ENCODE measurements at places on chromosomes 5 and 9. TPM values are rescaled to one million over a fixed set of nuclear protein-coding genes. Genes with fewer than 3 reads are reported as not detected.
A peak's percentile ranks its signal among the peaks of the same experiment; 100 is the strongest.

DNA sequence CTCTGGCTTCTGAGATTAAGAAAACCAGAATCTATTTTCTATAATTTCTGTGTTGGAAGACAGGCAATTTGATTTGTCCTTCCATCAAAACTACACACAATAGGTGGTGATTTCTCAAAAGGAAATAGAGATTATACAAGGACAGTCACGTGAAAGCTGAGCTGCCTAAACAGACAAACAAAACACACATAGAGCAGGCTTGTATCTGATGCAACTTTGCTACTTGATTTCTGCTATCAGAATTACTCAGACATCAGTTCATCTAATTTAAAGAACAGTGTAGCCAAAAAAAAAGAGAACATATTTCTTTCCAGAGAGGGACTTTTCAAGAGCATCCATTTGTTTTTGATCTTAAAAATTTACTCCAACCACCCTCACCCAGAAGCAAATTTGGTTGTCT lies 2128.3 kb upstream of the C9orf72 start:
- H3K4me1 ChIP-seq: no peaks in the 10 kb centered on the region
- no peak overlapping the region for H3K4me3 ChIP-seq
- no peak overlapping the region for H3K27ac ChIP-seq

- no peaks in the 10 kb centered on the region for H3K36me3 ChIP-seq
- no peak for DNase-seq
- no peak overlapping the region for H3K4me3 ChIP-seq
These were observed 7.7 kb downstream of the ADGRD2 start for GRCh38 chr9:124457887-124458431.

GRCh38 chr9:105651806-105652205 lies 10.5 kb upstream of the TAL2 start:
- H3K27me3 ChIP-seq: no peaks in the 10 kb centered on the region
- no peak for DNase-seq
- H3K4me3 ChIP-seq: no peak overlapping the region

DNA sequence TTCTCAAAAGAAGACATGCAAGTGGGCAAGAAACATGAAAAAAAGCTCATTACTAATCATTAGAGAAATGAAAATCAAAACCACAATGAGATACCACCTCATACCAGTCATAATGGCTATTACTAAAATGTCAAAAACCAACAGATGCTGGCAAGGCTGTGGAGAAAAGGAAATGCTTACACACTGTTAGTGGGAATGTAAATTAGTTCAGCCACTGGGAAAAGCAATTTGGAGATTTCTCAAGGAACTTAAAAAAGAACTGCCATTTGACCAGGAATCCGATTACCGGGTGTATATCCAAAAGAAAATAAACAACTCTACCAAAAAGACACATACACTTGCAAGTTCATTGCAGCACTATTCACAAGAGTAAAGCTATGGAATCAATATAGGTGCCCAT lies 595.4 kb upstream of the RIOK2 start:
- no peak overlapping the region for H3K4me3 ChIP-seq
- no peaks in the 10 kb centered on the region for H3K4me1 ChIP-seq
- H3K27me3 ChIP-seq: no peaks in the 10 kb centered on the region
- no peak for DNase-seq
- no peaks in the 10 kb centered on the region for H3K36me3 ChIP-seq

DNA sequence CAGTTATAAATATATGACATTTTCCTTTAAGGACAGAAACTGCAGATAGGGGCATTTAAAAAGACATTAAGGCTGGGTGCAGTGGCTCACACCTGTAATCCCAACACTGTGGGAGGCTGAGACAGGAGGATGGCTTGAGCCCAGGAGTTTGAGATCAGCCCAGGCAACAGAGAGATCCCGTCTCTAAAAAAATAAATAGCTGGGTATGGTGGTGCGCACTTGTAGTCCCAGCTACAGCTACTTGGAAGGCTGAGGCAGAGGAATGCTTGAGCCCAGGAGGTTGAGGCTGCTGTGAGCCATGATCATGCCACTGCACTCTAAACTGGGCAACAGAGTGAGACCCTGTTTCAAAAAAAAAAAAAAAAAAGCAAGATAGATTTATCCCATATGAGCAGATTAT lies 63.6 kb downstream of the CSNK1A1 start:
- H3K4me3 ChIP-seq: no peak overlapping the region
- H3K27me3 ChIP-seq: no peaks in the 10 kb centered on the region
- no peak for DNase-seq
- H3K36me3 ChIP-seq: no peaks in the 10 kb centered on the region

DNA sequence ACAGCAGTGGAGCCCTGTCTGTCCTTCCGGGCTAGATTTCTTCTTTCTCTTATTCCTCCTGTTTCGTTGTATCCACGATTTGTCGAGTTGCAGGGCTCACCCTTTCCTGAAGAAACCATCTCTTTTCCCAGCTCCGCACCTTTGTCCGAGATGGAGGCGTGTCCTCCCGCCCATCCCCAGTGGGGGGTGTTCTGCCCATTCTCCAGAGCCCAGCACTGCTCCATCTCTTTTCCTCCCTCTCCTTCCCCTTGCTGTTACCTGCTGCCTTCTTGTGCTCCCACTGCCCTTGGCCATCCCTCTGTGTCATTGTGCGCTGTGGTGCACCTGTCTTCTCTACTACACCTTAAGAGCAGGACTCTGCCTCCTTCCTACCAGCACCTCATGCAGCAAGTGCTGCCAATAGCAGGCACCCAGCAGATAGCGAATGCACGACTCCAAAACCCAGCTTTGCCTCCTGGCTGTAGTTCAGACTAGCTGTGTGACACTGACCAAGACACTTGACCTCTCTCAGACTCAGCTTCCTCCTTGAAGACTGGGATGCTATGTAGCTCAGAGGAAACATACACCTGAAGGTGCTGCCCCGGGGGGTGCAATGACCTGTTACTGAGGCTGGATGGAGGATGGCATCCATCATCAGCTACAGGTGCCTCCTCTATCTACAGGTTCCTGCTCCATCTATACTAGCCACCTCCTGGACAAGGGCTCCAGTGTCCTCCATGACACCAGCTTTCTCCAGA lies 8.9 kb downstream of the OR13J1 start:
- no peaks in the 10 kb centered on the region for H3K27me3 ChIP-seq
- peak; percentile 18 for DNase-seq
- H3K4me1 ChIP-seq: no peaks in the 10 kb centered on the region
- H3K27ac ChIP-seq: no peak overlapping the region
- no peaks in the 10 kb centered on the region for H3K36me3 ChIP-seq
- H3K4me3 ChIP-seq: no peak overlapping the region

SPDL1 gene
- total RNA-seq: 2.3 TPM
